ENCODE measurements at places on chromosomes 12 and 14.

DNA sequence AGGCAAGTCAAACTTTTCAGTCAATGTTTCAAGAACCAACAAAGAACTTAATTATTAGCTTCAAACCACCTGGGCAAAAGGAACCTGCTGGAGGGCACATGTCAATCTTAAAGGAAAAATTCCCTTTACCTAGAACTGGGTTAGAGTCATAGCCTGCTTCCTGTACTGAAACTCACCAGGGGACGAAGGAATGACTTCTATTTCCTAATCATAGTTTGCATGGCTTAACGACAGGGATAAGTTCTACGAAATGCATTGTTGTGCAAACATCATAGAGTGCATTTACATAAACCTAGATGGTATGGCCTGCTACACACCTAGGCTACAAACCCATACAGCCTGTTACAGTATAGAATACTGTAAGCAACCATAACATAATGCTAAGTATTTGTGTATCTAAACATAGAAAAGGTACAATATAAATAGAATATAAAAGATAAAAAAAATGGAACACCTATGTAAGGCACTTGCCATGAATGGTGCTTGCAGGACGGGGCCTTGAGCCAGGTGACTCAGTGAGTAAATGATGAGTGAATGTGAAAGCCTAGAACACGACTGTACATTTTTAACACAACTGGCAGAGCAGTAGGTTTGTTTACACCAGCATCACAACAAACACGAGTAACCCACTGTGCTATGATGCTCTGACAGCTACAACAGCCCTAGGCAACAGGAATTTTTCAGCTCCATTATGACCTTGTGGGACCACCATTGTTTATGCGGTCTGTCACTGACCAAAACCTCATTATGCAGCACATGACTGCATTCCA, 234.9 kb upstream of the CAND1 start:
- no peak for DNase-seq

DNA sequence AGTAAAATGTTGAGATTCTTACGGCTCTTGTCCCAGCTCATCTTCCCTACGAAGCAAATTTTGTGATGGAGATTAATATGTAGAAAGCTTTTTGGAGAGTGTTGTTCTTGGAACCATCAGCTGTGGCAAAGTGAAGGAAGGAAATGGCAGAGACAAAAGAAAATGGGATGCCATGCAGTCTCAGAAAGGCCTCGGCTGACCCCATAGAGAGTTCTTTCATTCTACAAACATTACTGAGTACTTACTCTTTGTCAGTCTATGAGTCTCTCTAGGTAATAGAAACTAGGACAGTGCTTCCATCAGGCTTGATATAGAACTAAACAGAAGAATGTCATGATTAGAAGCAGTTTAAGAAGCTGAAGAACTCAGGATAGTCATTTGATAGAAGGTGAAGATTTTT, 134.1 kb downstream of the PLEKHA5 start:
- DNase-seq: no peak

DNA sequence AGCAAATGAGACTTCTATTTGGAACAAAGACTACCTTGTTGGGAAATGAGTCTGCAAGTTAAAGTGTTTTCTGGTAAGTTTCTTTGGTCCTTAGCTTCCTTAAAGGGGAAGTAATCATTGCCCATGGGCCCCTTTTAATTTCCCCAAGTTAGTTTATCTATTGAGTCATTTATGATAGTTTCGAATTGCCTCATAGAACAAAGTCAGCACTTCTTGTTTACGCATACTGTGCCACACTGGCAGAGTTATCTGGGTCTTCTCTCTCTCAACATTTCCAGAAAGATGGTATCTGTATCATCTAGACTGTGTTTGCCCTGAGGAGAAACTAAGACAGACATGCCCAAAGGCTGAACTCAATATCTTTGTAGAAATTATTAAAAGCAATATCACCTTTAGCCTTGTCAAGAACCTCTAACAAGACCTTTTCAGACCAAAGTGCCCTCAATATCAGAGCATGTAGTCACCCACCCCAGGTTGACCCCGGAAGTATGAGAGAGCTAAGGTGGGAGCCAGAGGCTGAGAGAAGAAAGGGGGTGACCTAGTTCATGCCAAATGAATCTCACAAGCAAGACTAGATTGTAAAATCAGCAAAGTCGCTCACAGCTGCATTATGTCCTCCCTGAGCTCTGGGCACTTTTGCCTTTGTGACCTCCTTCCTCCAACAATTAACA, 40.0 kb downstream of the GPR65 start:
- no peak for DNase-seq

DNA sequence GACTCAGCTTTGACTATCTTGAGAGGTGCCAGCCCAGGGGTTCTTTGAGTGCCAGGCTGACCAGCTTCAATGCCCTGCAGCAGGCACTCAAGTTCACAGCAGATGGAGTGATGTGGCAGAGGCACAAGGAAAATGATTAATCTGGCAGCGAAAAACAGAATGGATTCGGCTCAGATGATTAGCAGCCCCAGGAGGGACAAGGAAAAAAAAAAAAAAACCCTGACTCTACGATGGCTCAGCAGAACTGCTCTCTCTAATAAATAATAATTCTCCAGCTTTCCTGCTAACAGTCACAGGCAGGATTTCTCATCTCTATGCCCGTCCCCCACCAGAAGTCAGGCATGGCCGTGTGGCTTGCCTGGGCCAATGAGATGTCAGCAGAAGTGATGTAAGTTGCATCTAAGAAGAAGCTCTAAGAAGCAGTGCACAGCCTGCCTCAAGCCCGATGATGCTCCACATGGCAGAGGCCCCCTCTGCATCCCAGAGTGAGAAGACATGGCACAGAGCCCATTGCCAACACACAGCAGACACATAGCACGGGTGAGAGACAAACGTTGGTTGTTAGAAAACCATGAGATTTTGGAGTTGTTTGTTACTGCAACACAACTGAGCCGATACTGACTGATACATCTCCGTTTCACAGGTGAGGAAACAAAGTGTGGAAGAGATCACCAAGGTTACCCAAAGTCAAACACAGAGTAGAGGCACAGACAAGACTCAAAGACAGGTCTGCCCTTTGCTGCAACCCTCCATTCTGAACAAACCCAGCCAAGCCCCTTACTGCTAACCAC, 111.0 kb downstream of the SCARB1 start:
- DNase-seq: no peak

DNA sequence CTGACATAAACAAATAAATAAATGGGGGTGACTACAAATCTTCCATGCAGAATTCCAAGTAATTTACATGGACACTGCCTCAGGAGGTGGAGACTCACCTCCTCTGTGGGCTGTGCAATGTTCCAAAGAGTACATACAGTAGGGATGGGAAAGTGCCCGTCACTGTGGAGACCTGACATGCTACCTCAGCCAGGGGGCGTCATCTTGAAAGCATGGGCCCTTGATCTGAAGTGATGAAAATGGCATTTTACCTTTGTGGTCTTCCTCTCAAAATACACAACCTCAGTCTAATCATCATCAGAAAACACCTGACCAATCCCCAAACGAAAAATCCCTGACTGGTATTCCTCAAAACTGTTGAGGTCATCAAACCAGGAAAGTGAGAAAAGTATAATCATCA, 48.4 kb downstream of the ANAPC7 start:
- no peak for DNase-seq

DNA sequence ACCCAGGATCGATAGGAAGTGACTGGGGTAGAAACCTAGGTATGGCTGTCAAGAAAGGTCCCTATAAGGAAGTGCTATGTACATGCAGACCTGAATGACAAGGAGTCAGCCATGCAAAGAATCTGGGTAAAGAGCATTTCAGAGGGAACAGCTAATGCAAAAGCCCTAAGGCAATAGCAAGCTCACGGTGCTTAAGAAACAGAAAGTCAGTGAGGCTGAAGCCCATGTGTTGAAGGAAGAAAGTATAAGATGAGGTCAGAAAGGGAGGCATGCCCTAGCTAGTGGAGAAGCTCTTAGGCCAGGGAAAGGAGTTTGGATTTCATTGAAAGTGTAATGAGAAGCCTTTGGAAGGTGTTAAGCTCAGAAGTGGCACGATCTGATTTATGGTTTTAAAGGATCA, 6.0 kb upstream of the ADCY6 start:
- DNase-seq: no peak

Data from SIG-M5 (cell line).